Neural crest cell (in vitro differentiated cells): ENCODE measurements at places on chromosomes 3 and 15.
A peak's percentile ranks its signal among the peaks of the same experiment; 100 is the strongest.

- no peak for DNase-seq
Measured at GRCh38 chr15:79167776-79168175, 77.2 kb upstream of the RASGRF1 start.

DNA sequence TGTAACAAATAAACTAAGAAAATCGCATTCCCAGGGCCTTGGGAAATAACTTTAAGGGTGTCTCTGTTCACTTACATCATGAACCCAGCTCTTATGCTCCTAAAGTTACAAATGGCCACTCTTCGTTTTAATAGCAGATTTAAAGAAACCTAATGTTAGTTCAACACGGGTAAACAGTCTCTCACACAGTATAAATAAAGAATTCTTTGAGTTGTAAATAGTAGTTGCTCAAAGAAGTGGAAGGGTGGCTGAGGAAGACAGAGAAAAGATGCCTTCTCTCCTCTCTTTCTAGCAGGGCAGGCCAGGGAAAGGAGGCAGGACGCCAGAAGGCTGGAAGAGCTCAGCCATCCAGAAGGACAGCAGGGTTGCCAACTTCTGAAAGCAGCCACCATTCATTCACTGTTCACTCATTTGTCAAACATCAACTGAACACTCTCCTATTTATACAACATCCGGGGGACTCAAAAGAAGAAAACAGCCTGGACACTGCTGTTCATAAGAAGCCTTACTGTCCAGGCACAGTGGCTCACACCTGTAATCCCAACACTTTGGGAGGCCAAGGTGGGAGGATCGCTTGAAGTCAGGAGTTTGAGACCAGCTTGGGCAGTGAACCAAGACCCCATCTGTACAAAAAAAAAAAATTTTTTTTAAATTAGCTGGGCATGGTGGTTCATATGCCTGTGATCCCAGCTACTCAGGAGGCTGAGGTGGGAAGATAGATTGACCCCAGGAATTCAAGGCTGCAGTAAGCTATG, 47.3 kb downstream of the WWTR1 start:
- no peak for DNase-seq

GRCh38 chr3:49593041-49593440, 38.8 kb downstream of the BSN start:
- DNase-seq = no peak

GRCh38 chr15:78004919-78005634, 72.4 kb downstream of the TBC1D2B start:
- DNase-seq = no peak

- peak; percentile 16 for DNase-seq
Measured at GRCh38 chr3:161409069-161409468, 37.8 kb upstream of the SPTSSB start.

GRCh38 chr3:60048447-60048848, 998.6 kb upstream of the CFAP20DC start:
- no peak for DNase-seq

DNA sequence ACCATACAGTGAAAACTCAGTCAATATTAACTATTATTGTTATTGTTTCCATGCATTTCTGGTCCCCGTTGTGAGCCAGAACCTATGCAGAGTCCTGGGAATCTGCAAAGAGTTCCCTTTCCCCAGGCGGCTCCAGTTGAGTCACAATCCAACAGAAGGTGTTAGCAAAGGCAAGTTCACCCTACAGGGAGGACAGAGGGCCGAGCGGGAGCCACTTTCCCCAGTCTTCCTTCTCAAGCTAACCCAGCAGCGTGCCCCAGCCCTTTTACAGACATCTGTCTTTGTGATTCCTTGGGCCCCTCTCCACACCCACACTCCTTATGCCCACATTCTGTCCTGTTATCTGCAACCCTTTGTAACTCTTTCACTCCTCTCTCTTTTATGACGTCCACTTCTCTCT, 13.1 kb upstream of the LTF start:
- DNase-seq = no peak

GRCh38 chr3:122074621-122075265, 19.6 kb downstream of the CD86 start:
- DNase-seq = no peak

DNA sequence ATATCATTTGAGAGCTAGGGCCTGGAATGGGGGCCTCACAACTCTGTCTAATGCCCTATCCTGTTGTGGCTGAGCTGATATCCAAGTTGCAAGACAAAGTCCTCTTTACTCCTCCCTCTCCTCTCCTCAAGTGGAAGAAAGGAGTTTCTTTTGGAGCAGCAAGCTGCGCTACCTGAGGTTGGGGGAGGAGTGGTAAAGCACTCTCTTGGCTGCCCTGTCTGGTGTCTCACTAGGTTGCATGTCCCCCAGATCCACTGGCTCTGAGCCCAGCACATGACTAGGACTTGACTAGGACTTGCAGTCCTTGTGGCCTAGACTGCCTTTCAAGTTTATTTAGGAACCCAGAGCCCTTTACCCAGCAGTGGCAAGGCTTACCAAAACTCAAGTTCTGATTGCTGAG, 141.1 kb upstream of the SETMAR start:
- no peak for DNase-seq

DNA sequence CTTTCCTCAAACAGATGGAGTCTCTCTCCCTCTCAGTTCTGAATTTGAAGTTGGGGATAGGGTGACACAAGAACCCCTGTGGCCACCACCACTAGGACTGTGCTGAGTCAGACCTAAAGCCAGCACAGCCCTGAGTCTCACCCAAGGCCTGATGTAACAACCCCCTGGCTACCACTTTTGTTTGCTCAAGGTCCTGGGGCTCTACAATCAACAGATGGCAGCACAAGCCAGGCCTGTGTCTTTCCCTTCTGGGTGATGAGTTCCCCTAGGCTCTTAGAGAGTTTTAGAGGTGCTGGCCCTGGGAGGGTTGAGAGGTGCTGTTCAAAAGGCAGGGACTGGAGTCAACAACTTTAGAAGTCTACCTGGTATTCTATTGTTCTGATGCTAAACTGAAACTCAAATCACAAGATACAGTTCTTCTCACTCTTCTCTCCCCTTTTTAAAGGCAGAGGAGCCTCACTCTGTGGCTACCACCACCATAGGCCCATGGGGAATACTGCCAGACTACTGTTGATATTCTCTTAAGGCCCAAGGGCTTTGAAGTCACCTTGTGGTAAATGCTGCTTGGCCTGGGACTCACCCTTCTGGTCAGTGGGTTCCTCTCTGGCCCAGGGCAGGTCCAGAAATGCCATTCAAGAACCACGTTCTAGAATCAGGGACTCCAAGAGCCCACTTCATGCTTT, 6.5 kb downstream of the OR5K4 start:
- no peak for DNase-seq

GRCh38 chr15:70069716-70070115, 28.0 kb downstream of the TLE3 start:
- DNase-seq = no peak

- no peak for DNase-seq
Measured at GRCh38 chr15:87777054-87777561, 479.4 kb downstream of the NTRK3 start.

GRCh38 chr3:169387751-169388696, 275.5 kb downstream of the MECOM start:
- no peak for DNase-seq

DNA sequence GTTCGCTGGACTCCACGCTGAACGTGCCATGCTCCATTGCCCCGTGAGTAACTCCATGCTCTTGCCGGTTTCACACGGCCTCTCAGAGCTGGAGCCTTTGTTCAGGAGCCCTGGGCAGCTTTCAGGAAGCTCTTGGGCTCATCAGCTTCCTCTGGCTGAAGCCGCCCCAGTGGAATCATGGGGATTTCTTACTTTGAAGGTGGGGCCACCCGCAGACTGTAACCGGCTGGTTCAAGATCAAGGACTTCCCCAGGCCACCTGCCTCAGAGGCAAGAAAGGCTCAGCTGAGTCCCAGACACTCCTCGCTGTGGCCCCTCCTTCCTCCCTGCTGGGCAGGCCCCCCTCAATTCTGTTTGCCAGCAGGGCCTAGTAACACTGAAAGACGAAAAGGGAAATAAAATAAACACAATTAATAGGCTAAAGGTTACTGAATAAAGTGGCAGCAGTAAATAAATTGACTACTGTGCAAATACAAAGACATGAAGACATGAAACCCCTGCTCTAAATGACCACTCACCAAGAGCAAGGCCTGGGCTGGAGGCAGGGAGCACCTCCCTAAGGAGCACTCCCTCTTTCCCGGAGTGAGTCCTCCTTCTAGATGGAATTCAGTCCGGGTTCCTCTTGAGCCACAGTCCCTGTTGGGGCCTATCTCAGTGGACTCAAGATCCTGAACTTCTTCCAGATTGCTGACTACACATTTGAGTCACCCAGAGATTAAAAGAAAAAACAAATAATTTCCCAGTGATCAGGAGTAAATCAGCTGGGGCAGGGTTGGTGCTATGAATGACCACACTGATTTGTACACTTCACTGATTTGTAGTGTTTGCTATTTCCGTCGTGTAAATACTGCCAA, 51.0 kb downstream of the ZDHHC19 start:
- no peak for DNase-seq

GRCh38 chr15:58483376-58483775, 51.6 kb downstream of the LIPC start:
- no peak for DNase-seq

DNA sequence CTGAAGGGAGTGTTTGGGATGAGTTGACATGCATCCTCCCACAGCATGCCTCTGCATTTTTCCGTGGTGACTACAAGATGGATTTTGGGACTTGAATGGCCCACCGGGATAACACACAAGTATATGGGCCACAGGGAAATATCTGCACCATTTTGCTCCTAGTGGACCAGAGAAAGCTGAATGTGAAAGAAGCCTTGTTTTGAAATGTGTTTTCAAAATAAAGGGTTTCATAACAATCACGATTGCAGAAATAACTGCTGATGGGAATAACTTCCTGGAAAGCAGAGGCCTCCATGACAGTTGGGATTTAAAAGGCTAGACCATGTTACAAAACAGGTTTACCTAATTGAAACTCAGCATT, 77.5 kb upstream of the PRR23C start:
- DNase-seq = no peak

DNA sequence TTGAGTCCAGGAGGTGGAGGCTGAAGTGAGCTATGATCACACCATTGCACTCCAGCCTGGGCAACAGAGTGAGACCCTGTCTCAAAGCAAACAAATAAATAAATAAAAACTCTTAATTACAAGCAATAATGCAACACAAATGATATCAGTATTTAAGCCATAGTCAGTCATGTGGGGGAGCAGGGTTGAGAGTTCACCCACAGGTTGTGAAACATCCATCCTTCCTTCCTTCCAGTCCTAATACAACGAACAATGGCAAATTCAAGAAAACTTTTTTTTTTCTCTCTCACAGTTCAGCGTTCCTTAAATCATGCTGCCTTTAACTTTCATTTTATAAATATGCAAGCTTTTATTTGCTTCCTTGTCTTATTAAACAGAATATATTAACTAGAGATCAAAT, 24.1 kb downstream of the ZNF592 start:
- no peak for DNase-seq

DNA sequence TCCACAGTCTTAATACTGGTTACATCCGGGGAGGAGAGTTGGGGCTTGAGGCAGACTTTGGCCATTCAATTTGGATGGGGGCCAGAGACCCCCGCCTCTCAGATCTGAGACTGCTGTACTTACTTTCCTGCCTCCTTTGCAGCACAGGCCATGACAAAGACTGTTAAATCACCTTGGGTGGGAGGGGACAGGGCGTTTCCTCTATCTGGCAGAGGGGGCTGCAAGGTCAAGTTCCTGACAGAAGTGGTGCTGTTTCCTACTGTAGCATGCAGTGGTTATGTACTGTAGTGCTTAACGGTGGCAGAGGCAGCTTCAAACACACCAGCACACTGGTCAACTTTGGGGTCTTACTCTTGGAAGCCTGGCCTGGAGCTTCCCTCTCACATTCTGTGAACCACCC, 261.2 kb upstream of the LRRFIP2 start:
- DNase-seq = no peak

DNA sequence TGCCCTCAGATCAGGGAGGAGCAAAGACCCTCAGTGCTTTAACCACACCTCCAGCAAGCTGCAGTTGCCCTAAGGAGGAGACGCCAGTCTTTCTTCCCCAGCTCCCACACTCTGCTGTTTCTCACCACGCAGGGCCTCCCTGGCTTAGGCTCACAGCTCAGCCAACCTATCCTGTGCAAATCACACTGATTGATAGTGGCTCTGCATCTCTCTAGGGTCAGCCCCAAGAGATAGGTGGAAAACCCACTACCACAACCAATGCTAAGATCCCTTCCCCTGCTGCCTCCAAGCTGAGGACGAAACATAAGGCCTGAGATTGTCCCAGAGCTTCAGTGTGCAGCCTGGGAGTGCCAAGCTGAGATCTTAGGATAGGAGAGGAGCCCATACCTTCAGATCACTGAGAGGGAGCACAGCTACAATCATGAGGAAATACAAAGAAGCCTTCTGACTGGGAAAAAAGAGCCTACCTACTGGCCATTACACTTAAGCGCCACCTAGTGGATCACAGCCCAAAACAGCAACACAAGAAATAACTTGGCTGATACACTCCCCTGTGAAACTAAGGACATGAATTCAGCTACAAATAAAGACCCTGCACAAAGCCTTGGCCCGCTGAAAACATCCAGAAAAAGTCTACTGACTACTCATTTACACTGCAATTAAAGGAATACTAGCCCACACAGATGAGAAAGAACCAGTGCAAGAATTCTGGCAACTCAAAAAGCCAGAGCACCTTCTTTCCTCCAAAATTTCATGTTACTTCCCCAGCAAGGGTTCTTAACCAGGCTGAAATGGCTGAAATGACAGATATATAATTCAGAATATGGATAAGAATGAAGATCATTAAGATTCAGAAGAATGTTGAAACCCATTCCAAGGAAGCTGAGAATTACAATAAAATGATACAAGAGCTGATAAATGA, 271.5 kb upstream of the DCBLD2 start:
- peak; percentile 56 for DNase-seq
